ENCODE measurements at places on chromosomes 2 and 18. TPM values are rescaled to one million over a fixed set of nuclear protein-coding genes. Genes with fewer than 3 reads are reported as not detected.

The TYMS gene
- total RNA-seq, result 200 TPM

The PAIP2B gene
- 0.62 TPM for total RNA-seq

The B3GNT7 gene
- 1.2 TPM for total RNA-seq

The CROCC2 gene
- not detected for total RNA-seq

The SERPINB3 gene
- not detected for total RNA-seq

The CRACDL gene
- 3.8 TPM for total RNA-seq

The GALNT14 gene
- 0.40 TPM for total RNA-seq

The GKN2 gene
- not detected for total RNA-seq

The AQP12B gene
- not detected for total RNA-seq

The DHRS9 gene
- total RNA-seq, result not detected

The IL36RN gene
- not detected for total RNA-seq

The MC4R gene
- total RNA-seq, result not detected

The ZNF407 gene
- total RNA-seq, result 17.3 TPM

The APLF gene
- total RNA-seq, result 2.4 TPM

The SEH1L gene
- 42.8 TPM for total RNA-seq

The PLEK gene
- total RNA-seq, result 0.11 TPM

The CFAP53 gene
- 0.18 TPM for total RNA-seq

The CFAP65 gene
- total RNA-seq, result not detected

The DCDC2C gene
- total RNA-seq, result not detected

The UGT1A6 gene
- not detected for total RNA-seq

The UGT1A5 gene
- not detected for total RNA-seq

The EGR4 gene
- not detected for total RNA-seq

The TBR1 gene
- total RNA-seq, result 0.09 TPM

The SH3RF3 gene
- total RNA-seq, result 9.4 TPM

All from endothelial cell of umbilical vein (primary cell).